CD4-positive, alpha-beta T cell treated with Interleukin-1 beta for 1 hour (primary cell): ENCODE measurements at places on chromosomes 2 and 18.

DNA sequence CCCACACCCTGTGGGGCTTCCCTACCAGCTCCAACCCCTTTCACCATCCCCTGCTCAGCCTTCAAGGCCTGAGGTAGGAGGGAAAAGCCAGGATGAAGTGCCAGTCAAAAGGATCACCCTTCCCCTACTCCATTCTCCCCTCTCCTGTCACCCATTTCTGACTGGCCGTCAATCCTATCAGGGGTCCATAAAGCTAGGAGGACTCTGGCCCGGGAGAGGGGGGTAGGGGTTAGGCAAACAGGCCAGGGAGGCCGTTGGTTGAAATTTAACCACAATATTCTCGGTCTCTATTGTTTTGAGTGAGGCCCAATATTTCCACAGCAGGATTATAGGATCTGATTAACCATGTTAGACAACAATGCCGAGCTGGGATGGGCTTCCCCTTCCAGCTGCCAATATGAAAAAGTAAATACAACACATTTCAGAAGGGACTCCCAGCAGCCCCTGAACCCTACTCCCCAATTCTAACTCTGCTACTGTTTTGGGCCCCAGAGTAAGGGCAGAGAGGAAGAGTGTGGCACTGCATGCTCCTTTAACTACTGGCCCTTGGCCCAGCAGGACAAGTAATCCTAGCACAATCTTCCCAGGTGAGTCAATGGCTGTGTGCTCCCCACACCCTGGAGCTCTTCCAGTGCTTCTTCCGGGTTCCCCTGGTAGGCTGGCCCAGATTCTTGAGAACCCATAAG is 10.6 kb upstream of the IHH start:
- DNase-seq = no peak

- DNase-seq = no peak
These were observed 31.4 kb upstream of the IL1B start for GRCh38 chr2:112867701-112868631.

DNA sequence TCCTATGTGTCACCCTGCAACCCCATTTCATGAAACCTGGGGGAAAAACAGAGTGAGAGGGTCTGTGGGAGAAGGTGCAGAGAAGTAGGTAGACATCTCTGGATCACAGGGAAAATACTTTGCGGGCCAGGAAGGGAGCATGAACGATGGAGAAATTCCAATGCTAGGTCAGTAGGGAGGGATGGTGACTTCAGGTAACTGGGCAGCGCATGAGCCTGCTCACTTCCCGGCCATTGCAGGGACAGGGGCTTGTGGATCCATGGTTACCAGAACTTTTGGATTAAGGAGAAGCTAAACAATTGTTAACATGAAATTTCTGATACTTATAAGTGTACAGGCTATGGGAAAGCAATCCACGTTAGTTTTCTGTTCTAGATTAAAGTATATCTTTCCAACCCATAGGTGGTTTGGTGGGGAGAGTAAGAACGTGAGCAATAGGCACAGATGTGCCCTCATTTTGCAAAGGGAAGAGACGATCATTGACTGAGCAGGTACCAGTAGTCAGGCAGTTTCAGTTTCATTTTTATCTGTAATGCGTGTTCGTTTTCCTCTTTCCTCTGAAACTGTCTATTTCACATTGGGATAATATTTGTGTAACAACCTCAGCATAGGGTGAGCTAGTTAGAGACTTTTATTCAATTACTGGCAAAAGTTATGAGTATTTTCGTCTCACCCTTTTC is 65.0 kb downstream of the NYAP2 start:
- DNase-seq = peak; percentile 38

- no peak for DNase-seq
These were observed 113.3 kb upstream of the ALKAL2 start for GRCh38 chr2:401019-401679.
